ENCODE measurements at places on chromosomes 3 and 15.

DNA sequence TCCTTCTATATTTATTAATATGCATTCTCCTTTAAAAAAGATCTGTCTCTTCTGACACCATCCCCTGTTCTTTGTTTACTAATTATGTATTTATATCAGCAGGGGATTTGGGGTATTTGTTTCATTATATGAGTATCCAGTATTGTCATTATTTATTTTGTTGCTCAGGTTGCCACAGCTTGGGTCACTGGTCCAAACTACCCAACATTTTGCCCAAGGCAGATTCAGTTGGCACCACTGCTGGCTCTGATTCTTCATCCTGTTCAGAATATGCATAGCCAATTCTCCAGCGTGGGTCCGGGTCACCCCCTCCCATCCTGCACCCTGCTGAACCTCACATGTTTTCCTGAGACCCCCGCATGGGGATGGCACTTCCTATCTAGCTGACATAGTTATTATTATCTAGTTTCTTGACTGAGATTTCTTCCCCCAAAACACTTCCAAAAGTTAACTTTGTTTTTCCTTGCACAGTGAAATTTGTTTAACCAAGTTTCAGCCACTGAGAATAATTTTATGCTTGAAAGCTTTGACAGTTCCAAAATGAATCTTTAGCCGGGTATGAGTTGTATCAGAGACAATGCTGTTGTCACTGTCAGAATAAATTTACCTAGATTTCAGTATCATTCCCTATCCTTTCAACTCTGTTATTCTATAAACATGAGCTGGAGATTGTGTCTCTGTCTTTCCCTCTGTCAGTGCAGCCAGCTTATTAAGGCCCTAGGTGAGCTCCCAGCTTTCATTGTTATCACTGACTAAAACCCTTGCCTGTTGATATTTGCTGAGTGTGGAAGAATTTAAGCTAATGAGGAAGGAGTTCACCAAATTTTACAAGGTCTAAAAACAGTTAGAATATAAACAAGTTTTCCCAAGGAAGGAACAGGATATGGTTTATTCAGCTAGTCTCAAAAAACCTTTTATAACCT lies 70.3 kb downstream of the TGFBR2 start:
- no peak for DNase-seq

- no peak for DNase-seq
Observed at GRCh38 chr3:3133500-3133899, 6.8 kb downstream of the TRNT1 start.

GRCh38 chr3:11769704-11770476 lies 76.8 kb downstream of the TAMM41 start:
- no peak for DNase-seq

DNA sequence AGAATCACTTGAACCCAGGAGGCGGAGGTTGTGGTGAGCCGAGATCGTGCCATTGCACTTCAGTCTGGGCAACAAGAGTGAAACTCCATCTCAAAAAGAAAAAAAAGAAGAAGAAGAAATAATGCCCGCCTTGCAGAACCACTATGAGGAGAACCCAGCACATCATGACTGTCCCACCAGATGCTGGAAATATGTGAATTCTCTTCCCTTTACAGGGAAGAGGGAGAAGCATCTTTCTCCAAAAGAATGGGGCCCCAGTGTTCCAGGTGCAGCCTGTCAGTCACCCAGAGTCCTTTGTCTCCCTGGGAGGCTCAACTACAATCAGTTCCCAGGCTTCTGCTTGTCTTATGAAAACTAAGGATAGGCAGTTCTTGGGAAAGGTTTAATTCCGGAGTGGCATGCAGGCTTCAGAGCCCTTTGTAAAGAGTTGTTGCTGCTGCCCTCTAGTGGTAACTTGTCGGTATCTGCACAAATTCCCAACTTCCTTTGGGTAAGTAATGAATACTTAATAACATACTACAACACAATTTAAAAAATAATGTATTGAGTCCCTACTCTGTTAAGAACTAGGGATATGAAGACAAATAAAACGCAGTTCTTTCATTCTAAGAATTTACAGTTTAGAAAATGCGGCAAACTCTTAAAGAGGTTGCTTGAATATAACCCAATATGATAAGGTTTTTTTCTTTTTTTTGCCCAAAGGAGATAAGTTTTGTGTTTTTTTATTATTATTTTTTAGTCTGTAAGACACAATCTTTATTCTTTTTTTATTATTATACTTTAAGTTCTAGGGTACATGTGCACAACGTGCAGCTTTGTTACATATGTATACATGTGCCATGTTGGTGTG lies 18.6 kb upstream of the TICRR start:
- peak; percentile 46 for DNase-seq

GRCh38 chr15:85008474-85009260 lies 27.0 kb downstream of the PDE8A start:
- no peak for DNase-seq

- DNase-seq, result no peak
Observed at GRCh38 chr3:60182697-60183096, 1068.6 kb downstream of the FHIT start.

- DNase-seq, result no peak
Observed at GRCh38 chr15:62740141-62741004, 302.2 kb upstream of the TPM1 start.

- no peak for DNase-seq
Observed at GRCh38 chr15:93019090-93019489, 69.9 kb downstream of the RGMA start.

GRCh38 chr15:39438799-39439592 lies 141.9 kb upstream of the THBS1 start:
- no peak for DNase-seq

DNA sequence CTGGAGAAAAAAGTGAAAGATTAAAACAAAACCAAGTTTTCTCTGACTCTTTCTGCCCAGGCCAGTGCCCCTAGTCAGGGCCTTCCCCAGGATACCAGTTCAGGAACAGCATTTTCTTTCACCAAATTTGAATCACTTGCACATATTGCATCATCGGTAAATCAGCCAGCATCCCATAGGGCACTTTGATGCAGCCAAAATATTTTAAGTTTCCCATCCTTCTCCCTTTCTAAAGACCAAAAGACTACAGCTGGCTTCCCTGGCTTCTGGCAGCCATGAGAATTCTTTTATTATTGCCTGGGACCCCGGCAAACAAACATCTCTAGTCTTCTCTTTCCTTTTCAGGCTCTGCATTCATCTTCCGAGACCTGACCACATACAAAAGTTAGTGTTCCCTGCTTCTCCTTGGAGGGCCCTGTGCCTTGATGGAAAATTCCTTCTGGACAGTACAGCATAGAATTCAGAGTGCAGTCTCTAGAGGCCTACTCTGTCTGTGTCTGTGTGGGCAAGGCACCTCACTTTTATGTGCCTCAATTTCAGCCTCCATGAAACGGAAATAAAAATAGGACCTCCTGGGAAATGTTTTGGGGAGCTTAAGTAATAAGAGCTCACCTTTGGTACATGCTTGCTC lies 348.0 kb downstream of the VPS13C start:
- DNase-seq, result no peak

DNA sequence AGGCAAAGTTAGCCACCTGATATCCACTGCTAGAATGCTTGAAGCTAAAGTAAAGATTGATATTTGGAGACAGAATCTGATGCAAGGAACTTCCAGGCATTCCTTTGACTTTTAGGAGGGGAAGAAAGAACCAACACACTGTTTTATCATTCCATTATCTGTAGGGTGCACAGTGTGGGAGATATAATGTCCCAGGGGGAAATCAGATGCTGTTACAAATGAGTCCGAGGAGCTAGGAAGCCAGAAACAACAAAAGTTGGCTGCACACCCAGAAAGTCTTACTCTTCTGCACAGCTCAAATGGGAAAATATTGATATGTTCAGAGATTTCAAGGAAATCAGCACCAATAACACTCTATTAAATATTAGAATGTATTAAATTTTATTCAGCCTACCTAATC lies 113.6 kb upstream of the ROBO1 start:
- no peak for DNase-seq

GRCh38 chr15:72968531-72968922 lies 83.7 kb upstream of the NEO1 start:
- no peak for DNase-seq

GRCh38 chr3:149968216-149968615 lies 2.5 kb downstream of the PFN2 start:
- no peak for DNase-seq

DNA sequence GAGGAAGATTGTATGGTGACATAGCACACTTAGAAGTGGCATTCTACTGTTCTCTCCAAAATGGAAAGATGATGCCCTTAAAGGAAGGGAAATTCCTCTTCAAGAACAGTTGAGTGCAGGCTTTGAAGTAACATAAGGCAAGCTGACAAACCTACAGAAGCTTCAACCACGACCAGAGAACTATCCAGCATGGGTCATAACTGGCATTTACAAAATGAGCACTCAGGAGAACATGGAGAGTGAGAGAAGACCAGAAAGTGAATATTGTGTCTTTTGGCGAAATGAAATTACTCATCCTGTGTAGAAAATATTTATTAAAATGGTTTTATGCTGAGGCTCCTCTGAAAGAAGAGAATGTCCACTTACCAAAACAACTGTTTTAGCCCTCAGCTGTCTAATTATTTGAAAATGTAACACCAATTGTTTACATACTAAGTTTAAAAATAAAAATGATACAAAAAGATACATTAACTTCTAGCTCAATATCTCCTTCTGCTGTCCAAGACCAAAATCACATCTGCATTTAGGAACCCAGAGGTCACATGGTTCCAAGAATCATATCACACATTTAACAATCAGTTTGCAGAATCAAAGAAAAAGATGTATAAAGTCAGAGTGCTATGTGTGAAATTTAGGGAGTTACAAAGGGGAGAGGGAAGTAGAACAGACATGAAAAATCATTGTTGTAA lies 216.9 kb downstream of the ATP8B4 start:
- no peak for DNase-seq

DNA sequence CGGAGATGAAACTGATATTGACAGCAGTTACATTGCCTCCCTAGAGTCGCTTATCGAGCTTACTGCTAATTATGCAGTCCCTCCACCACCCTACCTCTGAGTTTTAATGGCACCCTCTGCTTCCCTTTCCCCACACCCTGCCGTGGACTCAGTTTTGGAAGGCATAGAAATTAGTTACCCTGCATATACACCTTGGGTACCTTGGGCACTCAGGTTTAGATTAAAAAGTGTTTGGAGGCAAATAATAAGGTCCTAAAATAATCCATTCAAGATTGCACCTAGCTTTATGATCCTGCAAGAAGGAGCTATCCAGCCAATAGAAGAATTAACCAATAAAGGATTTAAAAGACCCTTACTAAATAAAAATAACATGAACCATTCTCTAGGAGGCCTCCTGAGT lies 117.8 kb upstream of the AGBL1 start:
- DNase-seq, result no peak

GRCh38 chr3:30311781-30312180 lies 294.6 kb upstream of the TGFBR2 start:
- no peak for DNase-seq

DNA sequence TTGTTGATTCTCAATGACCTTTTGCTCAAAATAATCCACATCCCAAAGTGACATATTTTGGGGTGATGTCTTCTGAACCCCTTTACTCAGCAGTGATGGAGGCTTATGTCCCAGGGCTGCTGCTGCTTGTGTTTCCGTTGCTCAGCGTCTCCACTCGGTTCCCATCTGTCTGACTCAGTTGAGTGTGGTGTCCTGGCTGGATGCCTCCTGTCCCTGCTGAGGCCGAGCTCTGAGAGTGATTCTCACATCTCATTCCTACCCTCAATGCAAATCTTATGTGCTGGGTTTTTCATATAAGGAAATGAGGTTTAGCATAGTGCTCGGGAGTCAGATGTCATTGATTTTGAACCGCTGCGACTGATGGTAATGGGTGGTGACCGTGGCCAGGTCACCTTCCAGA lies 247.4 kb downstream of the GABRG3 start:
- no peak for DNase-seq

GRCh38 chr15:67240235-67241131 lies 14.0 kb downstream of the AAGAB start:
- DNase-seq, result no peak

DNA sequence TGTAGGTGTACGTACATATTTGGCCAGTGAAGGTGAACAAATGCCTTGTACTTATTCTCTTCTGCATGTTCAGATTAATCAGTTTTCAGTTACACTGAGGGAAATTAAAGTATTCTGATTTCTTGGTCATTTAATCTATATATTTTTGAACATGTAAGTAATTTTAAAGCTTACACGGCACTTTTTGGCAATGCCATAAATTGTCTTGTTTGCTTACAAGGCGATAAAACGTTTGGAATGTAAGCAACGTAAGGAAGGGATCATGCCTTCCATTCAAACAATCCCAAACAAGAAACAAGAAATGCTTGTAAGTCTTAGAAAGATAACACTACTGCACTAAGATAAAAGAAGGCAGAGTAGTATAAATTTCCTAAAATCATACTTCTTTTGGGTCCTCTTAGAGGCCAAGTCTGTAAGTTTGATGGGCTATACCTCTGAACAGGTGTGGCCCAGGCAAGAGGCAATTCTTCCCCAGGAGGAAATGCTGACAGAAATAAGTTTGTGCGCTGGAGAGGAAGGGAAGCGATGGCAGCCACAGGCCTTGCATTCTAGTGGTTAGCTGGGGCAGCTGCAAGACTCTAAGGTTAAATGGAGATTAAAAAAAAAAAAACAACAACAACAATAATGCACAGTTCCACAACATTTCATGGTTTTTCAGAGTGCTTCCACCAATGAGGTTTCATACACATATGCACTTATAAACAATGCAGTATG lies 73.8 kb downstream of the GOLIM4 start:
- DNase-seq, result no peak

- DNase-seq, result no peak
Observed at GRCh38 chr3:20462226-20462625, 276.2 kb upstream of the SGO1 start.

- DNase-seq, result no peak
Observed at GRCh38 chr3:14358426-14359211, 43.8 kb upstream of the SLC6A6 start.

- no peak for DNase-seq
Observed at GRCh38 chr3:23913182-23913581, 3.6 kb downstream of the NKIRAS1 start.

DNA sequence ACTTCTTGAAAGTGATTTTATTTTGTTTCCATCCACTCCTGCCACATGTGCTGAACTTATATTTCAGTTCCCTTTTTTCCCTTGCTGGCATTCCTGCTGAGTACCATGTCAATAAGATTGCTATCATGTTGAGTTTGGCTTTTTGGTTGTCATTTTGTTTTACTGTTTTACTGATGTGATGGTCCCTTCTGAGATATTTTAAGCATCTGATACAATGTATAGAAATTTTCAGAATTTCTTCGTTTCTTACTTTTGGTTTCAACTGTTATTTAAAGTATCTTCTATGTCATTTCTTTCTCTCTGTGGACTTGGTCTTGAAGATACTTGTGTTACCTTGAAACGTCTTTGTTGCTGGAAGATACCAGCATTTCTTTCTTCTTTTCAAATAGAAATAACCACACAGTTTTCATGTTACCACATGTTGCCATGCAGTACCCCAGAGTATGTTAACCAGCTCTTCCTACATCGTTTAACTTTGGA lies 14.1 kb downstream of the SIDT1 start:
- DNase-seq, result no peak

DNA sequence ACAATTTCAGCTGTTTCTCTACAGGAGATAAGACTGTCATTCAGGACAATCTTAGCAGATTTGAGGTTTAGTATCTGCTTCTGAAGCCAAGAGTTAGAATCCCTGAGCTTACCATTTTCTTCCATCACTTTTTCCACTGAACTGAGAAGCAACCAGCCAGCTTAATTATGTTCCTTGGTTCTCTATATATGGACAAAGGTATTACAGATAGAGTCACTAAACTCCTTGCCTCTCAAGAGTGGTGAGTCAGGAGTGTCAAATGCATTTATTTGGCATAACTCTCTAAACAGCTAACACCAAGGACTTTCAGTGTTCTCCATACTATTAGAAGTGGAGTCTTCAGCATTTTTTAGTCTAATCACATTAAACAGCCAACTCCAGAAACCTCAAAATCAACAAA lies 239.3 kb downstream of the ALCAM start:
- no peak for DNase-seq

- no peak for DNase-seq
Observed at GRCh38 chr3:66661628-66662027, 160.8 kb upstream of the LRIG1 start.
